HuH-7.5 (cell line): ENCODE measurements at places on chromosomes 2 and 18.

GRCh38 chr2:153195342-153195741 is 283.2 kb downstream of the RPRM start:
- DNase-seq: no peak

- DNase-seq: no peak
Observed at GRCh38 chr2:180848393-180848792, 132.0 kb upstream of the UBE2E3 start.

DNA sequence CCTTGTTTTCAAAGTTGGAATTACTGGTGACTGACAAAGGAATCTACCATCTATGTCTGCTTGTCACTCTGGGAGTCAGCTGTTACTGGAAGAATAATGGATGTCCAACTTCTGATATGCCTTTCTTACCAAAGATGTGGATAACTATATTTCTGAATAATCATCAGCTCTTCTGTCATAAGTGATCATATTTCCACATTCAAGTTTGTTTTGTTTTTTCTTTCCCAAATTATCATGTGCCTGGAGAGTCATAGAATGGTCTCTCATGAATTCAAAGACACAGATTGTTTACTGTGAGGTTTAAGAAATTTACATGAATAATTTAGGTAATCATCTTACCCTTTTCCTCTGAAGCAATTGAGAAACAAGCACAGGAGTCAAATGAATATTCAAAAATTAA is 986.7 kb upstream of the CDH2 start:
- no peak for DNase-seq

DNA sequence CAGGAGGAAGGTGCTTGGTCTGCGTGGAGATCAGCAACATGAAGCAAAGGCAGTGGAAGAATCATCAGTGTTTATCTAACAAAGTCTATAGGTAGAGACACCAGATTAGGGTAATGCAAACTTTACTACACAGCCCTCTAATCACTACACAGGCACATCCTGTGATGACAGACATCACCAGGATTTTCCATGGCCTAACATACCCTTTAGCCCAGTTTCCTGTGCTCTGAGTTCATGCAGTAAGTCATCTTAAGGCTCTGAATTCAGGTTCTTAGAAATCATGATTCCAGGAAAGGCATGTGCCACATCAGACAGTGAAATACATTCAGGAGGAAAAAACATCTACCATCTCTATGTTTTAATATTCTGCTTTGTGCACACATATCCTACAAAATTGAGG is 708.5 kb upstream of the SLC8A1 start:
- DNase-seq: no peak

DNA sequence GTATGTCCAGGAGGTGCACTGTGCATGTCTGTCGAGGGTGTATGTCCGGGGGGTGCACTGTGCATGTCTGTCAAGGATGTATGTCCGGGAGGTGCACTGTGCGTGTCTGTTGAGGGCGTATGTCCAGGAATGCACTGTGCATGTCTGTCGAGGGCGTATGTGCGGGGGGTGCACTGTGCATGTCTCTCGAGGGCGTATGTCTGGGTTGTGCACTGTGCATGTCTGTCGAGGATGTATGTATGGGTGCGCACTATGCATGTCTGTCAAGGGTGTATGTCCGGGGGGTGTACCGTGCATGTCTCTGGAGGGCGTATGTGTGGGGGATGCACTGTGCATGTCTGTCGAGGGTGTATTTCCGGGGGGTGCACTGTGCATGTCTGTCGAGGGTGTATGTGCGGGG is 249.3 kb upstream of the MYT1L start:
- no peak for DNase-seq

GRCh38 chr2:44981714-44982108 is 27.5 kb downstream of the SIX2 start:
- peak; percentile 52 for DNase-seq

DNA sequence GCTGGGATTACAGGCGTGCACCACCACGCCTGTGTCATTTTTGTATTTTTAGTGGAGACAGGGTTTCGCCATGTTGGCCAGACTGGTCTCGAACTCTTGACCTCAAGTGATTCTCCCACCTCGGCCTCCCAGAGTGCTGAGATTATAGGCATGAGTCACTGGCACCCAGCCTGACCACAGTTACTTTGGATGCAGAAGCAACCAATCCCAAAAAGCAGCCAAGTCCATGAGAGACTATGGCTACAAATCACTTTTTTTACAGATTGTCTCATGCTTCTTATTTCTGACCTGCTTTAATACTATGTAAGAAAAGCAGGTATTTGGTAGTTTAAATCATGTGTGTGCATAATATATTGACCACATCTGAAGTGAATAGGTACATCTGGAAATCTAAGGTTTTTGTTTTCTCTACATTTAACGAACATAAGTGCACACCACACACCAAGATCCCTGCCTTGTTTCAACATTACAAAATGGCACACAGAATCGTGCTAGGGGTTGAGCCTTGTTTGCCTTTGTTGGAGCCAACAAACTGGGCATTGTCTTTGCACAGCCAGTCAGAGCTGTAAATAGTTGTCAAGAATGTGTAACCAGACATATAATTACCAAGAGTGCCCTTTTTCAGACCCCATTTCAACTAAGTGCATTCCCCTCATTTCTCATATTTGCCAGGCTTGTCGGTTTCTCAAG is 18.3 kb upstream of the MAP4K4 start:
- DNase-seq: no peak

- DNase-seq: no peak
Observed at GRCh38 chr2:33384599-33384961, 91.9 kb upstream of the RASGRP3 start.

DNA sequence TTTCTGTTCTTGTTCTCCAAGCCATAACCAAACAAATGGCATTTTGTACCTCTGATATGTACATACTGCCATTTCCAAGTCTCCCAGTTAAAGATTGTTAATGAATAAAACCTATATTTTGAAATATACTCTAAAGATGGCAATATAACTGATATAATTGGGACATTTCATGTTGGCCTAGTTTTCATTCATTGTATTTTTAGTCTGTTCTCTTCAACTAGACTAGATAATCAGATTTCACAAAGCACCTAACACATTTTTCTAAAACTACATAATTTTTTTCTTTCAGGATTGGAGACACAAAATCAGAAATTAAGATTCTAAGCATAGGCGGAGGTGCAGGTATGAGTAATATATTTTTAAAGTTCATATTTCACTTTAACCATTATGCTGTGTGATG is 5.6 kb downstream of the HNMT start:
- no peak for DNase-seq

DNA sequence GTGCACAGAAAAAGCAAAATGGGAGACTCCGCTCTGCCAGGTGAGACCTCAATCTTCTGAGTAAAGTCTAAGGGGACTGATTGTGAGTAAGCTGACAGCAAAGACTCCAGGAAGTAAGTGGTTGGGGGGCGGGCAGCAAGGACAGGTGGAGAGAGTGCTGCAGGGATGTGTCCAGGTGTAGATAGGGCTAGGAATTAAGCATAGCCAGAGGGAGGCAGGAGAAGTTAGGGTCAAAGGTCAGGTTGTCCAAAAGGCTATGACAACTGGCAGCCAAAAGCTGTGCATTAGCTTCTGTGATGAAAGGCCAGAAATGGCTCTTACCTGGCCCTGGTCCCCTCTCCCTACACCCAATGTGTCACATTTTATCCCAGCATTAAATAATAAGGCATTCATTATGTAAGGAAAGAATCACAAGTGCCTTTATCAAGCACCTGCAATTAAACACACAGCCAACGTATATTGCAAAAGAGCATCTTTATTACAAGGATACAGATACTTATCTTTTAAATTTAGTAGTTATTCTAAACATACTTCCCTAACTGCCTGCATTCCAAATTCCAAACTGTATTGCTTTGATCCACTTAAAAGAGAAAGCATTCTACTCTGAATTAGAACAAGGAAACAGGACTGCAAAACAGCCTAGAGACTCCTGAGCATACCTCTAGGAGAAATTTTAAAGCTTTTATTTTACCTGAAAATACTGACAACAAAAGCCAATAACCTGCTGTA is 247.9 kb downstream of the IRS1 start:
- DNase-seq: no peak

DNA sequence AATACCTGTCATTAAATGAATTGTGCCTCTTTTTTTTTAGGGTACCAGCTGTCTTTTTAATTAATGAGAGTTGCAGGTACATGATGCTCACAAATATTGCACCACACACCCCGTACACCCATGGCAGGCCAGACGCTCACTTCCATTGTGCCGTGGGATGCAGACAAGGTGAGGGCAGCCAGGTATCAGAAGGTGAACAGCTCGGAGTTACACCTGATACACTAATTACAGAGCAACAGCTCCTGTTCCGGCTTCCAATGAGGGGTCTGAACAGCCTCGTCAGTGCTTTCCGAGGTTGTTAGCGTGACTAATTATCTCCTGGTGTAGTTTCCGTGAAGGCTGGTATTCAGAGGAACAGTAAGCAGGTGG is 442.8 kb downstream of the ZNF516 start:
- DNase-seq: no peak
